Activated CD4-positive, alpha-beta T cell treated with anti-CD3 and anti-CD28 coated beads, Interleukin-2, amount 10 ng/mL, durations not matched to agents 24 days and 14 days (primary cell): ENCODE measurements at places on chromosomes 13 and 19. TPM values are rescaled to one million over a fixed set of nuclear protein-coding genes. Genes with fewer than 3 reads are reported as not detected.

DNA sequence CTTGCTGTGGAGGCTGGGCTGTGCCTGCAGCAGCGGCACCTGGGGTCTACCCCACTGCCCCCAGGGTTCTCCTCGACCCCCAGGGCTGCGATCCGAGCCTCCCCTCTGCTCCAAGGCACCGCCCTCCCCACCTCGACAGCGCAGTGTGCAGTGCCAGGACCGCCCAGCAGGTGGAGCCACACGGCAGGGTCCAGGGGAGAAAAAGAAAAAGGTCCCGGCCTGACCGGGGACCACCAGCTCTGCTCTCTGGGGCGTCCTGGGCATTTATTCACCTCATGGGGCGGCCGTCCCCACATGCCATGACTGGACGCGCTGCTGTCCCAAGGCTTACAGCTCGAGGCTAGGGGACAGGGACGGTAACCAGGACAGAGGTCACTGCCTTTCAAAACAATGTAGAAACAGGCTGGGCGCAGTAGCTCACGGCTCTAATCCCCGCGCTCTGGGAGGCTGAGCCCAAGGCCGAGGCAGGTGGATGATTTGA lies 10.6 kb downstream of the REXO1 start:
- H3K27me3 ChIP-seq = no peaks in the 10 kb centered on the region
- H3K4me3 ChIP-seq = no peak overlapping the region
- H3K4me1 ChIP-seq = peaks cover 8% of the 10 kb centered on the region
- peak; percentile 91 for DNase-seq

DNA sequence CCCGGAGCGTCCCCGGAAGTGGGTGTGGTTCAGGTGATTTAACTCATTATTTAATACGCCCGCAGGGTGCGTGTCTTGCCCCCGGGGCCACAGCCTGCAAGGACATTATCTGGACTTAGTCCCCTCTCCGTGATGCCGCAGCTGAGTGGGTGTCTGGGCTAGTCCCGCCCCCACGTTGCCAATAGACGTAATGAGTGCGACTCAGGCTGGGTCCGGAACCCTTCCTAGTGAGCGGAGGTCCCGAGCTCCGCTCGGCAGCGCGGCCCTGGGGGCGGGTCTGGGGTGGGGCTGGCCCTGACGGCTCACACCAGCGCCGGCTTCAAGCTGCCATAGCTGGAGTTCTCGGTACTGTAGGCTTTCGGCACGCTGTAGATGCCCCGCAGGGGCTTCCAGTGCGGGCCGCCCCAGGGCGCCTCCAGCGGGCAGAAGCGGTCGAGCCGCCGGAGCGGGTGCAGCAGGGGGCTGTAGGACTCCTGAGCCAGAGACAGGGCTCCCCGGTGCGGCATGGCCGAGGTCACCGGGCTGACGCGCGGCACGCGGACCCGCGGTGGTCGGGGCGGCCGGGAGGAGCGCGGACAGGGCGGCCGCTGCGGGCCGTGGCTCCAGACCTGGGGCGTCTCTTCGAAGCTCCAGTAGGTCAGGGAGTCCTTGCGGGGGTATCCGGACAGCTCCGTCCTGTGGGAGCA lies 918 bp upstream of the LHB start:
- peak; percentile 89 for DNase-seq
- peaks cover 9% of the 10 kb centered on the region for H3K36me3 ChIP-seq
- H3K4me1 ChIP-seq = peaks cover 20% of the 10 kb centered on the region
- H3K4me3 ChIP-seq = peak overlapping the region; percentile 84

The KIR3DL2 gene
- 0.47 and 0.52 TPM in 2 replicates for total RNA-seq

GRCh38 chr13:112836940-112837339 lies 132.1 kb upstream of the MCF2L start:
- no peak overlapping the region for H3K4me3 ChIP-seq
- no peaks in the 10 kb centered on the region for H3K27me3 ChIP-seq
- no peak overlapping the region for H3K27ac ChIP-seq
- peaks cover 28% of the 10 kb centered on the region for H3K36me3 ChIP-seq
- DNase-seq = no peak

- H3K27me3 ChIP-seq = peaks cover 41% of the 10 kb centered on the region
- no peaks in the 10 kb centered on the region for H3K36me3 ChIP-seq
Observed at GRCh38 chr13:83877651-83878355, 4.5 kb downstream of the SLITRK1 start.

DNA sequence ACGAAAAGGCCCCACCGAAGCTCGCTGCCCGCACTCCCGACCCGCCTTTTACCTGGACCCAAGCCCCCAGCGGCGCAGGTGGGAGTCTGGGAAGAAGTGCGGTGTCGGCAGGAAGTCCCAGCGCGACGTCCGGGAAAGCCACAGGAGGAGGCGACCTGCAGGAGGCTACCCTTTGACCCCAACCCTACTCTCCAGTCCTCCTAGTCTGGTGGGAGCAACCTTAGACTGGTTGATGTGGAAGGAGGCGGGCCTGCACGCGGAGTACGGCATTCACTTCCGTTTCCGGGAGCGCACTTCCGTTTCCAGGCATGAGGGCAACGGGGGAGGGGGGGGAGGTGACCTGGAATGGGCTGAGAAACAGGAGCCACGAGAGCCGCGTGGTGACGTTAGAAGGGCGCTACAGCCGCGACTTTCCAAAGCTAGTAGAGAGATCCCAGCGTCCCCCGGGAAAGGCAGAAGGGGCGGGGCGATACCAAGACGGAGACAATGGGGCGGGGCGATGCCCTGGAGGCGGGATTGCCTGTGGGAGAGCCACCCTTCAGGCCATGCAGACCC lies 28.5 kb downstream of the ZNF266 start:
- H3K4me3 ChIP-seq = peak overlapping the region; percentile 77
- H3K27ac ChIP-seq = no peak overlapping the region
- H3K4me1 ChIP-seq = no peaks in the 10 kb centered on the region
- no peaks in the 10 kb centered on the region for H3K27me3 ChIP-seq
- peak; percentile 68 for DNase-seq
- H3K36me3 ChIP-seq = peaks cover 24% of the 10 kb centered on the region

The TMEM145 gene
- total RNA-seq = 0.78 and 0.82 TPM in 2 replicates

GRCh38 chr19:43564800-43565199 lies 10.5 kb downstream of the XRCC1 start:
- H3K4me3 ChIP-seq = no peak overlapping the region
- no peak overlapping the region for H3K27ac ChIP-seq
- peaks cover 25% of the 10 kb centered on the region for H3K36me3 ChIP-seq

DNA sequence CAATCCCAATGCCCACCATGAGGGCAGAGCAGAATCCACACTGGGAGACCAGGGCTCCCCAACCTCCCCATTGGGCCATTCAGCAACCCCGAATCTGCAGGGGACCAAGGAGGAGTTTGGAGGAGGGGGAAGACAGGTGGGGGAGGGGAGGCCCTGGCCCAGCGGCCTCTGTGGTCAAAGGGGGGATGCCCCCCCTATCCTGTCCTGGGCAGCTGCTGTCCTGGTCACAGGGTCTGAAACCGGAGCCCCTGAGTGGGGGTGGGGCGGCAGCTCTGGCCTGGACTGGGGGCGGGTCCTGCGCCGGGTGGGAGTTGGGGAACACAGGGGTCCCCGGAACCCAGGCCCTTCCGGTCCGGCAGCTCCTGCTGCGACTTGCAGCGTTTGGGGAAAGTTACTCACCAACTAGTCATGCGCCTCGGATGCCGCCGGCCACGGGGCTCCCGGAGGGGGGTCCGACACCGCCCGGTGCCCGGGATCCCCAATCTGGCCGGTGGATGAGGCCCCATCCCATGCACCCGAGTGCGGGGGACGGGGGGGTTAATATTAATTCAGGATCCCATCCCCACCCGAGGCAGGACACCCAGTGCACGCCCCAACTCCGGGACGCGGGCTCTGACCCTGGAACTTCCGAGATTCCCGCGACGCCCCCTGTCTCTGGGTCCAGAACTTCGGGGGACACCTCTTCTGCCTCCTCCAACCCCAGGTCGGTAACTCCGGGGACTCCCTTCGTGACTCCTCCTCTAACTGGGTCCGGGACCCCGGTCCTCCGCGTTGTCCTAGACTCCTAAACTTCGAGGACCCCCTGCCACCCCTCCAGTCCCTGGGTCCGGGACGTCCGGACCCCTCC lies 872 bp downstream of the HOMER3 start:
- H3K36me3 ChIP-seq = no peaks in the 10 kb centered on the region
- peak overlapping the region; percentile 57 for H3K27ac ChIP-seq
- H3K4me3 ChIP-seq = peak overlapping the region; percentile 69

The PSG5 gene
- not detected in 2 replicates for total RNA-seq

DNA sequence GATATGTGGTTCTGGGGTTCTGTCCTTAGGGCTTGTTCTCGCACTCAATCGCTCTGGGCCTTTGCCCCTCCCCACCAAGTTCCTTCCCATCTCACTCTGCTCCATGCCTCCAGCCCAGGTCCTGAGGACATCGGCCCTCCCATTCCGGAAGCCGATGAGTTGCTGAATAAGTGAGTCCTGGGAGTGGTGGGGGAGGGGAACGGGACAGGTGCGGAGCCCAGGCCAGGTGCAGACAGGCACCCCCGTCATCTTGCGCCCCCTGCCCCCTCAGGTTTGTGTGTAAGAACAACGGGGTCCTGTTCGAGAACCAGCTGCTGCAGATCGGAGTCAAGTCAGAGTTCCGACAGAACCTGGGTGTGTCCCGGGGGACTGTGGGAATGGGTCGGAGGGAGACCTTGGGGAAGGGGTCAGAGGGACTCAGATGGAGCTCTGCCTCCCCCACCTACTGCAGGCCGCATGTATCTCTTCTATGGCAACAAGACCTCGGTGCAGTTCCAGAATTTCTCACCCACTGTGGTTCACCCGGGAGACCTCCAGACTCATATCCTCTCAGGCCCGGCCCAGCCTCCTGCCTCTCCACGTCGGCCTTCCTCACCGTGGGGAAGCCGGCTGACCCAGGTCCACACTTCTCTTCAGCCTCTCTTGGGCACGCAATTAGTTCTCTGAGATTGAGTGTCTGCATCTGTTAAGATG lies 10.1 kb downstream of the FUZ start:
- no peak overlapping the region for H3K27ac ChIP-seq
- H3K4me3 ChIP-seq = no peak overlapping the region
- no peak for DNase-seq
- H3K36me3 ChIP-seq = peaks cover 27% of the 10 kb centered on the region
- peaks cover 6% of the 10 kb centered on the region for H3K4me1 ChIP-seq

GRCh38 chr19:17419154-17419620 lies 660 bp upstream of the MVB12A start:
- peak; percentile 60 for DNase-seq
- H3K27ac ChIP-seq = peak overlapping the region; percentile 91
- H3K27me3 ChIP-seq = no peaks in the 10 kb centered on the region

GRCh38 chr13:95677564-95678266 lies 776 bp downstream of the DNAJC3 start:
- peaks cover 45% of the 10 kb centered on the region for H3K4me1 ChIP-seq
- no peaks in the 10 kb centered on the region for H3K27me3 ChIP-seq
- peaks cover 24% of the 10 kb centered on the region for H3K36me3 ChIP-seq
- no peak for DNase-seq

The PBX4 gene
- total RNA-seq = 19.2 and 20.5 TPM in 2 replicates

DNA sequence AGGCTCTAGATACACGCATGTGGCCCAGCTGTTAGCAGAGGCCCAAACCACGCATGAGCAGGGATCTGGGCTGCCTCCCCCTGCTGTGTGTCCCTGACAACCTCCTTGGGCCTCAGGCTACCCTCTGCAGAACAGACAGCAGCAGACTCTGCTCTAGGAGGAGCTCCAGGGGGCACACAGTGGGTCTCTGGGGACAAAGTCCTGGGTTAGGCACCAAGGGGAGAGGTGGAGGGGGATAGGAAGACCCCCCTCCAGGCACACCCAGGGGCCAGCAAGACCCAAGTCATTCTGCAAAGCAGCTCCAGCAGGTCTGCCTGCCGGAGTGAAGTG lies 8.0 kb downstream of the TINCR start:
- H3K4me3 ChIP-seq = no peak overlapping the region
- DNase-seq = no peak
- no peaks in the 10 kb centered on the region for H3K4me1 ChIP-seq
- no peak overlapping the region for H3K27ac ChIP-seq

The OR10H2 gene
- not detected in 2 replicates for total RNA-seq

The FUT3 gene
- total RNA-seq = not detected in 2 replicates

DNA sequence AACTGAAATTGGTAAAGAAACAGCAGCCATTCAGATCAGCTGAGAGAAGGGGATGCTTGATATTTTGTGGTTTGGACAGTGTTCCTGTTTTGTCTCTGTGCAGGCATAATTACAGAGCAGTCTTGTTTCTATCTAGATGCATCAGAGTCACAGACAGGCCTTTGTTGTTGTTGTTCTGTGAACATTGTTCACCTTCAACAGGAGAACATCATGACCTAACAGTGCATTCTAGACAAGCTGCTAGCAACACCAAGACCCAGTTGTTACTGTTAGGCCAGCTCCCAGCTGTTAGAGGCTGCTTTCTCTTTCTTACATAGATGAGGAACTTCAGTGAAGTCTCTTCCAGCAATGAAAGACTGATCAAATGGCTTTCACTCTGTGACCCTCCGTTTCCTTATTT lies 8.5 kb upstream of the LSR start:
- peaks cover 7% of the 10 kb centered on the region for H3K36me3 ChIP-seq
- peak overlapping the region; percentile 44 for H3K4me3 ChIP-seq
- peaks cover 14% of the 10 kb centered on the region for H3K4me1 ChIP-seq
- peak; percentile 69 for DNase-seq
- H3K27ac ChIP-seq = no peak overlapping the region

The ZNF850 gene
- total RNA-seq = 3.2 and 3.8 TPM in 2 replicates

DNA sequence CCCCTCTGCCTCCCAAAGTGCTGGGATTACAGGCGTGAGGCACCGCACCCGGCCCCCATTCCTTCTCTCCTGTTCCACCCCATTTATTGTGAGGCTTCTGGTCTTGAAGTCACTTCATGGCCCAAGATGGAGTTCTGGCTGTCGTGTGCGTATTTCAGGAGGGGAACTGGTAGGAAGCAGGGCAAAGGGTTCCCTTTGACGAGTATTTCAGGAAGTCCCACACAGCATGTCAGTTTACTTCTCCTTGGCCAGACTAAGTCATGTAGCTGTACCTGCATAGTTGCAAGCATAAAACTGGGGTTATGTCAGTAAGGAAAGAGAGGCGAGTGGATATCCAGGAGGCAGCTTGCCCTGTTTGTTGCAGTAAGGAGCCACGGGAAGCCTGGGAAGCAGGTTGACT lies 10.1 kb downstream of the WDR62 start:
- no peak overlapping the region for H3K4me3 ChIP-seq
- DNase-seq = no peak
- H3K4me1 ChIP-seq = no peaks in the 10 kb centered on the region
- no peaks in the 10 kb centered on the region for H3K27me3 ChIP-seq
- no peak overlapping the region for H3K27ac ChIP-seq

DNA sequence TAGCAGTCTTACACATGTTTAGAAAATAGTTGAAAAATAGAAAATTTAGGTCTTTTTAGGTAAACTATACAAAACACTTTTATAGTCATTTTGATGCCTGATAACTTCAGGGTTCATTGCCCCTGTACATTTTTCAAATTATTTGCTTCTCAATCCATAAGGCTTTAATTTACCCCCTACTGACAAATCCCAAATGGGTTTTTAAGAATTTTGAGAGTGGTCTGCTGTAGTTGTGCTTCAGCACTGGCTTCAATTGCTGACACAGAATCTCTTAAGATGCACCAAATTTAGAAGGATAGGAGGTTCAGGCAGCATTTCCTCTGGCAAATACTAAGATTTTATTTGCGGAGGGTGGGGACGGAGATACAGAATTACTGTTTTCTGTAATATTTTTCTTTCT lies 89.4 kb downstream of the PCCA start:
- H3K36me3 ChIP-seq = no peaks in the 10 kb centered on the region
- no peak overlapping the region for H3K27ac ChIP-seq
- peaks cover 10% of the 10 kb centered on the region for H3K4me1 ChIP-seq
- no peaks in the 10 kb centered on the region for H3K27me3 ChIP-seq
- no peak overlapping the region for H3K4me3 ChIP-seq
- no peak for DNase-seq
